ENCODE measurements at places on chromosomes 13 and 19. TPM values are rescaled to one million over a fixed set of nuclear protein-coding genes. Genes with fewer than 3 reads are reported as not detected.

- H3K4me1 ChIP-seq, result no peaks in the 10 kb centered on the region
- DNase-seq, result no peak
- no peaks in the 10 kb centered on the region for H3K36me3 ChIP-seq
- no peaks in the 10 kb centered on the region for H3K27me3 ChIP-seq
These were observed 14.5 kb downstream of the SHISA2 start for GRCh38 chr13:26037302-26037701.

DNA sequence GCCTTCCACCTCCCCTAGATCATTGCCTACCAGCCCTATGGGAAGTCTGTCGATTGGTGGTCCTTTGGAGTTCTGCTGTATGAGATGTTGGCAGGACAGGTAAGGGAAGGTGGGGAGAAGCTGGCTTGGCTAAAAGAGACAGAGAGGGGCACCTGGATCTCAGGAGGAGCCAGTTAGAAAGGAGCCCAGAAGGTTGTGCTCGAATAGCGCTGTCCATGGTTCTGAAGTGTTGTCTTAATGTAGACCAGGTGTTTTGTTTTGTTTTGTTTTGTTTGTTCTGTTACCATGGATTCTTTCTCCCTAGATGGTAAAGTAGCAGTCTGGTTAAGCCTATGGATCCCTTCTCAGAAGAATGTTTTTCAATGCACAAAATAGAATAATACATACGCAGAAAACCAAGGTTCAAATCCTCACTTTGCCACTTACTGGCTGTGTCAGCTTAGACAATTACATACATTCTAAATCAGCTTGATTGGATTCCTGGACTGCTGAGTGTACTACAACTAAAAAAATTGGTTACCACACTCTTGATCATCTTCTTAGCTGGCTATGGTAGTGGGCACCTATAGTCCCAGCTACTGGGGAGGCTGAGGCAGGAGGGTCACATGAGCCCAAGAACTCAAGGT, 5.9 kb upstream of the CACNG7 start:
- H3K4me3 ChIP-seq, result no peak overlapping the region
- no peak overlapping the region for H3K27ac ChIP-seq
- no peaks in the 10 kb centered on the region for H3K36me3 ChIP-seq
- no peaks in the 10 kb centered on the region for H3K4me1 ChIP-seq
- H3K27me3 ChIP-seq, result peaks cover 9% of the 10 kb centered on the region
- no peak for DNase-seq

Gene OR7C2
- not detected for total RNA-seq

Gene OR10H1
- total RNA-seq, result not detected
